ENCODE measurements at places on chromosomes 6 and 20.

DNA sequence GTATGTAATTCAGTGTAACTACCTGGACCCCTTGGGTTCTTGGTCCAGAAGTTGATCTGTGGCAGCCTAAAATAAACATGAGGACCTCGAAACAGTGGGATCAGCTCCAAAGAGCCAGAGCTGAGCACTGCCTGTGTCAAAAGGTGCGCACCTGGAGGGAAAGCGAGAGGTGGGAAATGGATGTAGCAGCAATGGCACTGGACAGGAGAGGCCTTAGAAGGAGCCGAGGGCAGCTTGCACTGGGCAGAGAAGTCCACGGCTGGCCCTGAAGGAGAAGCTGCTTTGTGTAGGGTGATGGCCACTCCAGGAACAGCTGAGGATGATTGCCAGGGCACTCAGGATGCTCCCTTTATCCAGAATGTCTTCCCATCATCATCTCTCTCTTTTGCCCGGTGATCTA is 213.9 kb upstream of the SNX9 start:
- DNase-seq = no peak

DNA sequence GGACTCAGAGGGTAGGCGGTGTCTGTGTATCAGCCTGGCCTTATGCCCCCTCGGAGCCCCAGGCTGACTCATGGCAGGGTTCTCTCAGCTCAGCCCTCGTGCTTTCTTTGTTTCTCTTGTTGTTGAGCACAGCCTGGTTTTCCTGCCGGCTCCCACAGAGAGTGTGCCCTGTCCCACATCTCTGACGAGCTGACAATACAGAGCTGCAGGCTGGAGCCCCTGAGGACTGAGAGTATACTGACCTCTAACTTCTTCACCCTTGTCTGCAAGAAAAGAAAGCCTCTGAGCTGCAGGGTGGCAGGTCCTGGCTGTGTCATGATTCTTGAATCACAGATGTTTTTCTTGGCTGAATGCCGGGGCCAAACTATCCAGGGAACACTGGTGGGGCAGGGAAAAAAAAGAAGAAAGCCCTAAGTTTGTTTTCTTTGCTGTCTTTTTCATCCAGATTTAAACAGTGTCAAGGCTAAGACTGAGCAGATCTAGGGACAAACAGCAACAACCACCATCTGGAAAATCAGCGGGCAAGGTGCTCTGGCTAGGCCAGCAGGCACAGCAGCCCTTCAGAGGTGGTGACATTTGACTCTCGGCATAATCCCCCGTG is 63.3 kb upstream of the ZNF133 start:
- no peak for DNase-seq

DNA sequence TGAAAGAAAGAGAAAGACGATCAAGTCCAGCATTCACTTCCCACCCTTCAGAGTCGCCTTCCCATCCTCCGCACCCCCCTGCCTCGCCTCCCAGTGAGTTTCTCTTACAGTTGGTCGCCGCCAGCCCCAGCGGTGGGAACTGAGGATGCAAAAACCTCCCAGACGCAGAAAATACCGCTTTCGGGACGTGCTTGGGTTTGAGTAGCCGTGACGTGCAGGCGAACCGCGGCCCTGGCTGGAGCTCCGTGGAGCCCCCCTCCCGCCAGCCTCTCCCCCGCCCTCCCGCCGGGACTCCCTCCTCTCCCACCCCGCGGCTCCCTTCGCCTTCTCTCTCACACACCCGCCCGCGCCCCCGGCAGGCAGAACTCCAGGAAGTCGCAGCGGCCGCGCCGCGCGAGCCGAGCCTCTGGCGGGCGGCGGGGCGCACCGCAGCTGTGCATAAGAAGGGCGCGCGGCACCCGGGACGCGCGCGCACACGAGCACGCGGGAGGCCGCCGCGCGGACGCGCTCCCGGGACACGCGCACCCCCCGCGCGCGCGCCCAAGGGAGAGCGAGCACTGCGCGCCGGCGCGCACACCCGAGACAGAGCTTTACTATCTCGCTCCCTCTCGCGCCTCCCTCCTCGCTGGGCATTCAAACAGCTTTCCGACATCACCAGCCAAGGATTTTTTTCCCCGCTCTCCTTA is at the start of gene ADGRB3:
Gene ADGRB3 (plus strand): TSS at position 557 of the 686 bp plus-strand sequence. CDS start 3,394 bp downstream, outside the sequence.
- no peak for DNase-seq

GRCh38 chr6:47438481-47439347 is 38.9 kb upstream of the CD2AP start:
- no peak for DNase-seq

DNA sequence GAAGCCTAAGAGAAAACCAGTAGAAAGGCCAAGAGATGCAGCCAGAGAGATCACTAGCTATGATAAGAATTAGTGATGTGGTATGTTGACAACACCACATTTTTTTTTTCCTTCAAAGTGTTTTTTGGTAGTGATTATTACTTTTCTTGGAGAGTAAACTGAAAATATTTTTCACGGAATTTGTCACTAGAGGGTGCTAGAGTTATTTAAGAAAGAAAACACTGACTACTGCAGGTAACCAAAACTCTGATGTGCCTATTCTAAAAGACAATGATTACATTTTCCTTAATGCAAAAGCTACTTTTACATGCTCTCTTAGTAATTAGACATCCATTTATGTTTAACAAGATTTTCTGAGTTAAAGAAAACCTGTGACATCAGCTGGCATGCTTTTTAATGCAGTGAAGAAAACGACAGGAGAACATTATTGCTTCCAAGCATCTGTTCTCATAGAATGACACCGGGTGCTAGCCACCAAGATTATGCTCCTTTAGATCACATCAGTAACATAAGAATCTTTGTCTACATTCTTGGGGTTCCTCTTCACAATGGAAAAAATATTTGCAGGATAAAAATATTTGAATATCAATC is 28.8 kb downstream of the RWDD2A start:
- no peak for DNase-seq

DNA sequence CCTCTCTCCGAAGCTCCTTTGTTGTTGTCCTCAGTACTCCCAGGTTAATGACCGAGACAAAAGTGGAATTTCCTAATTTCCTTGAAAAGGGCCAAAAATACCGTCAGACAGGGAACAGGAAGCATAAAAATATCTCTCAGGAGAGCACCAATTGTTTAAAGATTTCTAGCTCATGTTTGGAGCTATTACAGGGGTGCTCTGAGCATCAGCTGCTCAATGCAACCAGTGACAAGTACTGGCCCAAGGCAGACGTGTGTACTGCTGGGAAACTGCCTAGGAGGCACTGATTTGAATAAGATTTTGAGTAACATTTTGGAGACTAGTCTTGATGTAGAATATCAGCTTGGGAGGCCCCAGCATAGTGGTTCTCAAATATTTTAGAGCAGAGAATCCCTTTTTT is 17.3 kb downstream of the LAMA4 start:
- DNase-seq = no peak

DNA sequence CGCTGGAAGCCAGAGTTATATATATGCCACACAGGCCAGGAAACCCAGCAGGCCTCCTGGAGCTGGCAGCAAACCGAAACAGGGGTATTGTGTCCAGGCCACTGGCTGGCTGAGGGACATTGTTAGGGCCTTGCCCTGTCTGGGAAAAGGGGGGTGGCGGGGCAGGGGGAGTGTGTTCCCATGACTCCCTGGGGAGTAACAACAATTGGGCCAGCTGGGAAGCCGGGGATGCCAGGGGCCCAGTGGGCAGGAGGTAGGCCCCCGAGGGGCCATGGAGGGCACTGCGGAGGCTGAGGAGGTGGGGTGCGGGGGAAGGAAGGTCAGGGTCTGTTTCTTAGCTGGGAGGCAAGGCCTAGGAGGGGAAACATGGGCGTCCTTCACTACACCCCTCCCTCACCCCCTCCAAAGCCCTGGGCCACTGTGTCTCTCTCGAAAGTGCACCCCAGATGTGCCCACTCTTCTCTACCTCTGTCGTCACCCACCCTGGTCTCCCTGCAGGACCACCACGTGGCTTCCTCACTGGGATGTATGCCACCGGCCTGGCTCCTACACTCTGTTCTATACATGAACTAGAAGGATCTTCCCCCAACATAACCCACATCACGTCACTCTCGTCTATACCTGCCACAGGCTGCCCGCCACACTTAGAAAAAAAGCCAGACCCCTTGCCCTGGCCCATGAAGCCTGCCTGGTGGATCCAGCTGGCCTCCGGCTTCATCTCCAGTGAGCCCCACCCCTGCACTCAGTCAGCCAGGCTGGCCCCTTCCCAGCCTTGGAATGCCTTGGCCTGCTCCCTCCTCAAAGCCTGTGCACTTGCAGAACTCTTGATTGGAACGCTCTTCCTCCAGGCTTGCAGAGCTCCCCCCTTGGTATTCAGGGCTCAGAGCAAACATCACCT is 7.8 kb upstream of the E2F1 start:
- DNase-seq = peak; percentile 54

- DNase-seq = peak; percentile 72
Observed at GRCh38 chr6:79233611-79234149, 802 bp downstream of the HMGN3 start.

DNA sequence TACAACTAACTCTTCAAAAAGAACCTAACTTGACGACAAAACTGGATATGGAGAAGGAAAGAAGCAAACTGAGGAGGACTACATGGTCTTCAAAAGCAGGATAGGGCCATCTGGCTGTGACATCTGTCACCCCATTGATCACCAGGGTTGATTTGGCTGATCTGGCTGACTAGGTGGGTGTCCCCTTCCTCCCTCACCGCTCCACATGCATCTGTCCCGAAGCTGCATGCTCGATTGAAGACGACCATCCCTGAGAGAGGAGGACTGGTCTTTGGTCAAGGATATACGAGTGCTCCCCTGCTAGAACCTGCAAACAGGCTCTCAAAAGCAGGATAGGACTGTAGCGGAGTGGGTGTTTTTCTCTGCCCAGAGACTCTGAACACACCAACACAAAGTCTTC is 21.7 kb downstream of the CPNE1 start:
- no peak for DNase-seq

- DNase-seq = no peak
Observed at GRCh38 chr6:159056899-159057298, 12.1 kb upstream of the TAGAP start.

DNA sequence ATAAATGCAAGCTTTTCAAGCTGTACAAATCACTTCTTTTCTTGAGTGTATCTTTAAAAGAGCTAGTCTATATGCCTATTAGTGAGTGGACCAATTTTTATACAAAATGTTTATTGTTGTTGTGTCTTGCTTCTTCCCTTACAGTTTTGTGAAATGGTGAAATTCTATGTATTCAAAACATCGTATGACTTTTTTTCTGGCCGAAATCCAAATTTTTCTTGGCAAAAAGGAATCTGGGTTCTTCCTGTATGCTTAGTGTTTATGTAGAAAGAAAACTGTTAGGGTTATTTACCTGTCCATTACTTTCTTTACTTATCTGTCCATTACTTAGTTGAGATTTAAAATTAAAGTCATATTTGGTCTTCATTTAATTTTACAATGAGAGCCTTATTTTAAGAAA is 153.9 kb downstream of the MMS22L start:
- no peak for DNase-seq

DNA sequence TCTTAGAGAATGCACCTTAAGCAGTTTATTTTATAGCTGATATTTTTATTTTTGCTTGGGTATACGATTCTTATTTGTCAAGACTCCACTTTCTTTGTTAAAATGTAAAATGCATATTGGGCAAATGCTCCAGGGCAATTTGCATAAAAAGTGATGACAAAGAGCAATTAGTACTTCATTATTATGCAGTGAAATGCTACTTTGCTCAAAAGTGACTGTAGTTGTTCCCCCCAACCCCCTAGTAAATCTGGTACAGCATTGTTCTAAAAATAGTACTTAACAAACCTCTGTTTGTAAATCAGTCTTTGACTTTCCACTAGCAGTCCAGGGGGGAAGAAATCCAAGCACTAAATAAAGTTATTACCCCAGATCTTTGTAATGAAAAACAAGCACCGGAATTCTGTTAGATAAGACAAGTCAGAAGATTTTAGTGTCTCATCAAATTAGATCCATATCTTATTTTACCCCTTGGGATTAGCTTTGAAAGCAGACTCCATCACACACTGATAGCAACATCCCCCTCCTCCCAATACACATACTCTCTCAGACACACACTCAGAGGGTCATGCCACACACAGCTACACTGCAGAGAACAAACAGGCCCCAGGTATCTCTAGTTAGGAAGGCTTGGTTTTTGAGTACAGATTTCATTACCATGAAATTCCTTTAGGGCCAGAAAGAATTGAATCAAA is 32.9 kb upstream of the BACH2 start:
- DNase-seq = no peak

- DNase-seq = no peak
Observed at GRCh38 chr6:51926125-51926524, 161.3 kb downstream of the PKHD1 start.
